NCI-H1436 (cell line): ENCODE measurements at places on chromosomes 6 and 20.

GRCh38 chr6:163414946-163415619 is 565 bp downstream of the QKI start:
- no peak for DNase-seq

- no peak for DNase-seq
Observed at GRCh38 chr6:110101885-110102284, 77.6 kb downstream of the WASF1 start.

DNA sequence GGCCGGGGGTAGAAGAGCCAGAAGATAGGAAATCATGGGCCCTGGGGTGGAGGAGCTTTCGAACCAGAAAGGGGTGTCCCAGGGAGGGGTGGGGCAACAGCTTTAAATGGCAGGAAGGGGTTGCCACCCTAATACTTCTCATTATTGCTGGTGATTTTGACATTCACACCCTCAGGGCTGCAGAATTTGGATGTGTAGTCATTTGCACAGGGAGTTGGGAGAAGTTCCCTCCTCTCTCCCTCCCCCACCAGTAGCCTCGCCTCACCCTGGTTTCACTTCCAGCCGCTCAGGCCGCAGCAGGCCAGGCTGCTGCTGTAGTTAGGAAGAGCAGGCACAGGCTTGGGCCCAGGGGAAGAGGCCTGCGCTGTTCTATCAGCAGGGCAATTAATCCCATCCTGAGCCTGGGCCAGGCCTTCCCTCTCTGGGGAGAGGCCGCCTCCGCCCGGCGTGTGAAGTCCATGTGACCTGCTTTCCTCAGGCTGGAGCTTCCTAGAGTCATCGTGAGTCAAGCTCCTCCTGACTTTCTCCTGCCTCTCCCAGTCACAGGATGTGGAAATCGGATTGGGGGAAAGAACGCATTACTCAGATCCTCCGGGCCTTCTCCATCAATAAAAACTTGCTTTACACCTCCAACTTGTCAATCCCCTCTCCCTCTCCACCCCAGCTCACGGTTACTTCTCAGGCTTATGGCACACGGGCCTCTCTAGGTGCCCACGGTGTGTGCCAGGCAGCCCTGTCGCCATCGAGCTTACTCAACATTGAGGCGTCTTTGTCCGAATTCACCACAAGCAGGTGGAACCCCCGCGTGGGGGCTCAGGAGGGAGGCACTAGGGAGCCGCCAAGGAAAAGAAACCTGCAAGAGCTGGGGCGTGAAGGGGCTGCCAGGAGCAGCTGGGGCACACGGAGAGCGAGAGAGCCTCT is 7.8 kb downstream of the ADTRP start:
- DNase-seq = no peak

GRCh38 chr6:94144807-94145206 is 725.4 kb upstream of the EPHA7 start:
- no peak for DNase-seq

DNA sequence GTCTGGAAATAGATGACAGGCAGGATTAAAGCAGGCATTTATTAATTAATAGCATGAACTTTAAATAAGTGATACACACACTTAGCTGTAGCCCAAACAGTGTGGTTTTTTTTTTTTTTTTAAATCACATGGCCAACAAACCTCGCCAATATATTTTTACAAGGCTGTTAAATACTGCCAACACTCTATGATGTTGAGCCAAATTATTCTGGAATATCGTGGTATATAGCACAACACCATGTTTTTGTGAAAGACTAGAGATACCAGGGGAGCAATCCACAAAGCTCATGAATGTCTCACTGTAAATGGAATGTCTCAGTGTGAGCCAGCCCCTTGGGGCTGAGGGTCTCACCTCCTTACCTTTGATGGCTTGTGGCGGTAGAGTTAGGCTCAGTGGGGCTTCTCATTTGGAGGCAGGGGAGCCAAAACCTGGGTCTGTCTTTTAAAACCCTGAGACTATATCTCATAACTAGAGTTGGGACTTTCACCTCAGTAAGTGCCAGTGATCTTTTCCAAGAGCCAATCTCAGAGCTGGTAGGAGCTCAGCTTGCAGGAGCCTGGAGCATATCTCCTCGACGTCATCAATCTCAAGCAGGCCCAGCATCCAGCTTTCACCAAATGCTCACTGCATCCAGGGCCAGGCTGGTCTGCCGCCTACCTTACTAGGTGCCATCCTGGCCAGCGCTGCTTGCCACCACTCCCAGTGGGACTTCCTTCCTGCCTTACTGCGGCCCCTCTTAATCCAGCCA is 78.5 kb upstream of the FAM184A start:
- no peak for DNase-seq
